ENCODE measurements at places on chromosomes 1 and 21.

- no peak overlapping the region for H3K4me3 ChIP-seq
- H3K4me1 ChIP-seq: no peaks in the 10 kb centered on the region
- no peak for DNase-seq
- H3K27me3 ChIP-seq: no peaks in the 10 kb centered on the region
These were observed 55.4 kb upstream of the SCYL3 start for GRCh38 chr1:169949139-169949538.

DNA sequence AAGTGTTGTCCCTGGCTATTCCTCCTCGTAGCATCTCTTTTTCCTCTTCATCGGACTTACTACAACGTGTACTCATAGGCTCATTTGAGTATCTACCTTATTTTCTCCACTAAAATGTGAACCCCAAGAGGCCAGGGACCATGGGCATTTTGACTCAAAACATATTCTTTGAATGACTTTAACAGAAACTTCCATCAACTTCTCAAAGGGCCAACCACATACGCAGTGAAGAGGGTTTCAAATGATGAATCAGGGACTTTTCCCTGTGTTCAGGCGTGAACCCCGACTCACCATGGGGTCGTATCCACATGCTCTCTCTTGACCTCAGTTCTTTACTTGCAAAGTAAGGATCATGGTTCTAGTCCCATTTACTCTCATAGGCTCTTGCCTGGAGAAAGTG is 20.2 kb upstream of the GPR137B start:
- no peak overlapping the region for H3K4me3 ChIP-seq
- H3K36me3 ChIP-seq: no peaks in the 10 kb centered on the region
- no peaks in the 10 kb centered on the region for H3K27me3 ChIP-seq
- H3K27ac ChIP-seq: no peak overlapping the region

GRCh38 chr1:61077676-61078541 is 4.5 kb upstream of the NFIA start:
- DNase-seq: peak; percentile 94
- no peaks in the 10 kb centered on the region for H3K36me3 ChIP-seq
- peak overlapping the region; percentile 84 for H3K27ac ChIP-seq
- no peaks in the 10 kb centered on the region for H3K27me3 ChIP-seq
- peaks cover 43% of the 10 kb centered on the region for H3K4me1 ChIP-seq
- peak overlapping the region; percentile 58 for H3K4me3 ChIP-seq

GRCh38 chr21:27246741-27247140 is 279.9 kb upstream of the ADAMTS5 start:
- H3K4me1 ChIP-seq: no peaks in the 10 kb centered on the region
- H3K27me3 ChIP-seq: no peaks in the 10 kb centered on the region
- no peak for DNase-seq
- H3K4me3 ChIP-seq: no peak overlapping the region

GRCh38 chr1:46013581-46013980 is 118.8 kb downstream of the PIK3R3 start:
- no peak for DNase-seq
- H3K4me1 ChIP-seq: peaks cover 5% of the 10 kb centered on the region
- H3K36me3 ChIP-seq: peaks cover 21% of the 10 kb centered on the region
- no peak overlapping the region for H3K27ac ChIP-seq
- no peaks in the 10 kb centered on the region for H3K27me3 ChIP-seq

DNA sequence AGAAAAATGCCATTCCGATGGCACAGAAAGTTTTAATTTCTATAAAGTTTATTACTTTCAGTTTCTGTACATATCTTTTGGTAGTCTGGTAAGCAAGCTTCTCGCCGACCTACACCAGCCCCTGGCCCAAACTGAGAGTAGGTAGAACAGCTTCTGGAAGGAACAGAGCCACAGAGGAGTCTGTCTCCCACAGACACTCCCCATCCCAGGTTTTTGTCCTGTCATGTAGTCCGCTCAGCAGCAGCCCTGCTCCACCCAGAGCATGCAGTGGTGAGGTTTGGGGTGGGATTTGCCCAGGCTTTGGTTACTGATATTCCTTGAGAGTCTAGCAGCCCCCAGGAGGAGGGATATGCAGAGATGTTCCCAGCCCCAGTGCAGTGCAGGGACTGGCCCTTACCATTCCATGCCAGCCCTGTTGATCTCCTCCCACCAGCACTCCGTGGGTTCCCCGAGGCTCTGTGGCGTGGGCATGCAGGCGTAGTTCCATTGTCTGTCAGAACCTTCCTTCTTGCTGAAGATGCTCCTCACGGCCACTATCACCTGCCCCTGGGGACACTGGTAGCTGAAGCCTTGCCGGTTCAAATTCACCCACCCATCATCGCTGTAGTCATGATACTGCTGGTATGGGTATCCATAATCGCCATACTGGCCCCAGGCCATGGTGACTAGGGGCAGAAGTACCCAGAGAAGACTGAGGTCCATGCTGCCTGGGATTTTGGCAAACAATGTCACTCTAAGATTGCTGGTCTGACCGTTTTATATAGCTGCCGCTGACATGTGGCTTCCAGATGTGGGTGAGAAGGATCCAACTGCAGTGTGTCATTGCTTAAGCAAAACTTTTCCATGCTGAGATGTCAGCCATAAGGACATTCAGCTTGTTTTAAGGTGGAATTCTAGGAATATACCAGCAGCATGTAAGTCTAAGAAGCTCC is at the start of gene DPT:
Gene DPT (minus strand): TSS at position 734 of the 932 bp plus-strand sequence. CDS start 32 bp downstream, at position 702.
- no peaks in the 10 kb centered on the region for H3K27me3 ChIP-seq
- H3K4me1 ChIP-seq: no peaks in the 10 kb centered on the region
- H3K4me3 ChIP-seq: peak within 1 kb of the TSS; percentile 39

DNA sequence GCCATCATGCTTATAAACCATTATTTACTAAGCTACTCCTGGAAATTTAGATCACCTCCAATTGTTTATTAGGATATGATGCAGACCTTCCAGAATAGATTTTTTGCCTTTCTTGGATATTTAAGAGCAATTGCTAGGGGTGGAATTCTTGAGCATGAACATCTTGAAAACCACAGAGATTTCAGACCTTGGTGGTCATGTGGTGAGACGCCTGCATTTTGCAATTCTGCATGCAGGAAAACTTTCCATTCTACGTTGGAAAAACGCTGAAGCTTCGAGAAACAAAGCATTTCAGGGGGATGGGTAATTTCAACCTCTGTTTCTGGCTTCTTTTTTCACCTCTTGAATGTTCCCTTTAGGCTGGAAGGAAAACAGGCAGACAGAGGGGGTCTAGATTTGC is 596.3 kb downstream of the KIF26B start:
- no peaks in the 10 kb centered on the region for H3K36me3 ChIP-seq
- no peak for DNase-seq
- H3K27ac ChIP-seq: no peak overlapping the region
- H3K4me1 ChIP-seq: no peaks in the 10 kb centered on the region
- H3K27me3 ChIP-seq: no peaks in the 10 kb centered on the region

DNA sequence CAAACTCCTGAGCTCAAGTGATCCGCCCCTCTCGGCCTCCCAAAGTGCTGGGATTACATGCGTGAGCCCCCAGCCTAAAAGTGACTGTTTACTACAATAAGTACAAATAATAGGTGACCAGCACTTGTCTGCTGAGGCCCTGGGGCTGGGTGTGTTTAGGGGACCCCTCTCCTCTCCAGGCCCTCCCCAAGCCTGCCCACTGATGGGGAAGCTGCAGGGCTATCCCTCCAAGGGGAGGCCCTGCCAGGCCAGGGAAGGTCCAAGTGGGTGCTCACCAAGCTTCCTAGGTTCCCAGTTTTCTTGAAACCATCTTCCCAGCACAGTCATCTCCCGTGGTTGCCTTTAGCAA is 60.7 kb downstream of the H3-3A start:
- no peaks in the 10 kb centered on the region for H3K36me3 ChIP-seq
- H3K4me1 ChIP-seq: peaks cover 25% of the 10 kb centered on the region
- DNase-seq: no peak
- no peak overlapping the region for H3K4me3 ChIP-seq
- no peaks in the 10 kb centered on the region for H3K27me3 ChIP-seq
- peak overlapping the region; percentile 86 for H3K27ac ChIP-seq

DNA sequence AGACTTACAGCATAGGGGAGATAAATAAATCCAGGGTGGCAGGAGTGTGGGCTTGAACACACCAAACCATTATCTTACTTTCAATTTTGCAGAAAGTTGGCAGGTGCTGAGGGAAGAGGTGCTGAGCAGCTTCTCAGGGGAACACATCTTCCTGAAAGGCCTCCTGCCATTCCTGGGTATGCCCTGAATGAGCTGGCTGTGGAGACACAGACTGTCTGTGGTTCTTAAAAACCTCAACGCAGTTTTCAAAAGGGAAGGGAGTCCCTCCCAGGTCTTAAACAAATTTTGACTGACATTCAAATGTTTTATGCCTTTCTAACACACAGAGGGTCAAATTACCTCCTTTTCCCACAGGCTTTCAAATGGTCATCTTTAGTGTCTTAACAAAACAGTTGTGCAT is 166.9 kb downstream of the TNFSF18 start:
- no peaks in the 10 kb centered on the region for H3K36me3 ChIP-seq
- no peaks in the 10 kb centered on the region for H3K27me3 ChIP-seq
- no peak overlapping the region for H3K27ac ChIP-seq
- no peak for DNase-seq
- no peak overlapping the region for H3K4me3 ChIP-seq

GRCh38 chr1:203744075-203744972 is 20.7 kb upstream of the LAX1 start:
- H3K36me3 ChIP-seq: peaks cover 29% of the 10 kb centered on the region
- H3K4me1 ChIP-seq: peaks cover 17% of the 10 kb centered on the region
- no peaks in the 10 kb centered on the region for H3K27me3 ChIP-seq

DNA sequence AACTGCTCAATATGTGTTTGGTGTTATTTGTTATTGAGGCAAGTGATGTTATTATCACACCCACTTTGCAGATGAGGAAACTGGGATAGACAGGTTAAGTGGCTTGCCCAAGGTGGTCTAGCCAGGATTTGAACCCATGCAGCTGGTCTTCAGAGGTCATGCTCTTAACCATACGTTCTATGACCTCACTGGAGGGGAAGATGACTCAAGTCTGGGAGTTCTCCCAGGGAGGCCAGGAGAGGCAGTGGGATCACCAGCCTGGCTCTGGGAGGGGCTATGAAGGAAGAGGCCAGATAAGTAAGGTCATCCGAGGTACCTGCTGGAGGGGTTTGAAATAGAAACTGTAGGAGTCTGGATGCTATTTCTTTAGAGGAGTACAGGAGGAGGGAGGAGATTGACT is 95.3 kb downstream of the NAV1 start:
- H3K27ac ChIP-seq: no peak overlapping the region
- no peaks in the 10 kb centered on the region for H3K27me3 ChIP-seq
- no peak overlapping the region for H3K4me3 ChIP-seq
- peaks cover 46% of the 10 kb centered on the region for H3K4me1 ChIP-seq
- H3K36me3 ChIP-seq: no peaks in the 10 kb centered on the region

DNA sequence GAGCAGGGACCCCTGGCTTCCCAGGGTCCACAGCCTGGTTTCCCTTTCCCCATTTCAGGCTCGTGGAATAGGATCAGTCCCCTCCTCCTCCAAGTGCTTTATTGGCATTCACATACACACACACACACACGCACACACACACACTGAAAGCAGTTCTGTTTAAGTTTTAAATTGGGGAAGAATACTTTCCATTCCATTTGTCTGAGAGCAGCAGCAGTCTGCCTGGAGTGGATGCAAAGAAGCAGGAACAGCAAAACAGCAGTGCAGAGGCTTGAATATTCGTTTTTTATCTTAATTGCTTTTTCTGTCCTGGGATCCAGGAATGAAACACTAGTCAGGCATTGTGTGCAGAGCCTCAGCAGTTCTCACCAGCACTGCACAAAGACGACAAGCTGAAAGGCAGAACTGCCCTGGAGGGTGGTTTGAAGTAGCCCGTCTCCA is 7.1 kb downstream of the CYB561D1 start:
- H3K27ac ChIP-seq: peak overlapping the region; percentile 31
- H3K27me3 ChIP-seq: no peaks in the 10 kb centered on the region
- no peak overlapping the region for H3K4me3 ChIP-seq

GRCh38 chr1:63124666-63125191 is 197.6 kb upstream of the FOXD3 start:
- H3K36me3 ChIP-seq: no peaks in the 10 kb centered on the region
- no peak overlapping the region for H3K27ac ChIP-seq
- no peak for DNase-seq
- no peaks in the 10 kb centered on the region for H3K27me3 ChIP-seq
- no peaks in the 10 kb centered on the region for H3K4me1 ChIP-seq
- H3K4me3 ChIP-seq: no peak overlapping the region

- H3K4me3 ChIP-seq: no peak overlapping the region
- no peaks in the 10 kb centered on the region for H3K27me3 ChIP-seq
- no peaks in the 10 kb centered on the region for H3K36me3 ChIP-seq
- DNase-seq: no peak
- H3K27ac ChIP-seq: no peak overlapping the region
- no peaks in the 10 kb centered on the region for H3K4me1 ChIP-seq
These were observed 72.2 kb downstream of the TDRD5 start for GRCh38 chr1:179663810-179664209.

- H3K36me3 ChIP-seq: no peaks in the 10 kb centered on the region
- H3K4me3 ChIP-seq: no peak overlapping the region
- H3K4me1 ChIP-seq: no peaks in the 10 kb centered on the region
- no peaks in the 10 kb centered on the region for H3K27me3 ChIP-seq
- no peak for DNase-seq
- H3K27ac ChIP-seq: no peak overlapping the region
These were observed 239.3 kb upstream of the NEGR1 start for GRCh38 chr1:72521659-72522058.

DNA sequence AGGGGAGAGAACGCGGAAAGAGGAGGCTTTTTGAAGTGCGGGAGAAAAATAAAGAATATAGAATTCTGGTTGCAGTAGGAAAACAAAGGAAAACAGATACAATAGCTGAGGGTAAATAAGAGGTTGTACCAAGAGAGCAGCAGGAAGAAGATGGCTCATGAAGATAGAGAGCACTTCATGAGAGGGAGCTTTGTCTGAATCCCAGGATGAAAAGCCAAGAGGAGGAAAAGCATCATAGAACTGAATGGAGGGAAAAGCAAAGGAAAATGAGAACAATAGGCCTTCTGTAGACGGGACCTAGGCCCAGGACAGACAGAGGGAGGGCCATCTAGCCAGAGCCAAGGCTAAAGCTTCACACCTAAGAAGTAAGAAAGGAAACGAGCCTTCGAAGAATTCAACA is 49.5 kb downstream of the ATP6V1G3 start:
- H3K4me3 ChIP-seq: no peak overlapping the region
- H3K36me3 ChIP-seq: no peaks in the 10 kb centered on the region
- H3K27ac ChIP-seq: no peak overlapping the region
- DNase-seq: no peak
- no peaks in the 10 kb centered on the region for H3K4me1 ChIP-seq
- H3K27me3 ChIP-seq: no peaks in the 10 kb centered on the region

GRCh38 chr1:223188618-223189356 is 45.7 kb upstream of the TLR5 start:
- no peaks in the 10 kb centered on the region for H3K4me1 ChIP-seq
- no peak overlapping the region for H3K27ac ChIP-seq
- H3K27me3 ChIP-seq: no peaks in the 10 kb centered on the region
- no peak for DNase-seq

DNA sequence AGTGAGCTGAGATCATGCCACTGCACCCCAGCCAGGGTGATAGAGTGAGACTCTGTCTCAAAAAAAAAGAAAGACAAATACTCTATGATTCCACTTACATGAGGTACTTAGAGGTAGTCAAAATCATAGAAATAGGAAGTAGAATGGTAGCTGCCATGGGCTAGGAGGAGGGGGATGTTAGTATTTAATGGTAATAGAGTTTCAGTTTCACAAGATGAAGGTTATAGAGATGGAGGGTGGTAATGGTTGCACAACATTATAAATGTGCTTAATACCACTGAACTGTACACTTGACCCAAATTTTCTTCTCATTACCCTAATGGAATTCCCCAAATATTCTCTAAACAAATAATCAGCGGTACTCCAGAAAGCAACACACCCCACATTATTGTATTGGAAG is 12.8 kb downstream of the EIF2B3 start:
- no peak overlapping the region for H3K27ac ChIP-seq
- DNase-seq: no peak
- no peak overlapping the region for H3K4me3 ChIP-seq
- H3K36me3 ChIP-seq: peaks cover 51% of the 10 kb centered on the region
- no peaks in the 10 kb centered on the region for H3K27me3 ChIP-seq

All from lower lobe of right lung (tissue), 2 donors.